Osteoblast (primary cell): ENCODE measurements at places on chromosomes 6 and 20. TPM values are rescaled to one million over a fixed set of nuclear protein-coding genes. Genes with fewer than 3 reads are reported as not detected.
A peak's percentile ranks its signal among the peaks of the same experiment; 100 is the strongest.

Gene BNIP5
- total RNA-seq, result not detected in 2 replicates

Gene CLPSL2
- total RNA-seq, result not detected in 2 replicates

DNA sequence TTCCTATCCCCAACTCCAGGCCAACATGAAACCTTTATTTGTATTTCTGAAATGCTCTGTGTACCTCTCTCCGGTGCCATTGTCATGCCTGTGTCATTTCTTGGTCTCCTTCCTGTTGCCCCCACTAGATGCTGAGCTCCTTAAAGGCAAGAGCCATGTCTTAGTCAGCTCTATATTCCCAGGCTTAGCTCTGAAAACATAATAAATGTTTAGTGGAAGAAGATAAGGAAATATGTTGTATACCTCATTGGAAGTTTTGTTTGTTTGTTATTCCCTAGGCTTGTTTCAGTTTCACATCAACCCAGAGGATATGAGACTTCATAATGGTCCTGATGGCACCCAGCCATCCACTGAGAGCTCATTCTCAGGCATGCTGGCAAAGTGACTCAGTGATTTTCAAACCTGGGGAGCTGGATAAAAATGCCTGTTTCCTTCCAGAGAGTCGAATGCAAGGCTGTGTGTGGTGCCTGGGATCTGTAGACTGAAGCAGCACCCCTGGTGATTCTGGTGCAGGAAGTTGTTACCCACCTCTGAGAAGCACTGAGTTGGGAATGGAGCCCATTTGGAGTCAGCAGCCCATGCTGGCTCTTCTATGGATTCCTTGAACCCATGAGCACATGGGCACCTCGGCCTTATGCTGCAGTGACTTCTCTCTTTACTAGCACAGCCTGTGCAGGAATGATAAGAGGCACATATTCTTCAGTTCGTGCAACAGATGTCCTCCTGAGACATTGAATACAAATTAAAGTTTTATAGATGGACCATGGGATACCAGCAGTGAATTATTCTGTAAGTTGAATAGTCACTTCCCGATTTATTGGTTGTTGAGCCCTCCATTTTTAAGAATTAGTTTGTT lies 205.2 kb downstream of the FARS2 start:
- DNase-seq, result no peak
- H3K36me3 ChIP-seq, result no peaks in the 10 kb centered on the region

- peak overlapping the region; percentile 88 for H3K4me3 ChIP-seq
- peaks cover 21% of the 10 kb centered on the region for H3K4me1 ChIP-seq
- H3K36me3 ChIP-seq, result no peaks in the 10 kb centered on the region
- peaks cover 4% of the 10 kb centered on the region for H3K27me3 ChIP-seq
- H3K27ac ChIP-seq, result peak overlapping the region; percentile 84
These were observed 858 bp downstream of the TP53INP2 start for GRCh38 chr20:34705008-34705396.

DNA sequence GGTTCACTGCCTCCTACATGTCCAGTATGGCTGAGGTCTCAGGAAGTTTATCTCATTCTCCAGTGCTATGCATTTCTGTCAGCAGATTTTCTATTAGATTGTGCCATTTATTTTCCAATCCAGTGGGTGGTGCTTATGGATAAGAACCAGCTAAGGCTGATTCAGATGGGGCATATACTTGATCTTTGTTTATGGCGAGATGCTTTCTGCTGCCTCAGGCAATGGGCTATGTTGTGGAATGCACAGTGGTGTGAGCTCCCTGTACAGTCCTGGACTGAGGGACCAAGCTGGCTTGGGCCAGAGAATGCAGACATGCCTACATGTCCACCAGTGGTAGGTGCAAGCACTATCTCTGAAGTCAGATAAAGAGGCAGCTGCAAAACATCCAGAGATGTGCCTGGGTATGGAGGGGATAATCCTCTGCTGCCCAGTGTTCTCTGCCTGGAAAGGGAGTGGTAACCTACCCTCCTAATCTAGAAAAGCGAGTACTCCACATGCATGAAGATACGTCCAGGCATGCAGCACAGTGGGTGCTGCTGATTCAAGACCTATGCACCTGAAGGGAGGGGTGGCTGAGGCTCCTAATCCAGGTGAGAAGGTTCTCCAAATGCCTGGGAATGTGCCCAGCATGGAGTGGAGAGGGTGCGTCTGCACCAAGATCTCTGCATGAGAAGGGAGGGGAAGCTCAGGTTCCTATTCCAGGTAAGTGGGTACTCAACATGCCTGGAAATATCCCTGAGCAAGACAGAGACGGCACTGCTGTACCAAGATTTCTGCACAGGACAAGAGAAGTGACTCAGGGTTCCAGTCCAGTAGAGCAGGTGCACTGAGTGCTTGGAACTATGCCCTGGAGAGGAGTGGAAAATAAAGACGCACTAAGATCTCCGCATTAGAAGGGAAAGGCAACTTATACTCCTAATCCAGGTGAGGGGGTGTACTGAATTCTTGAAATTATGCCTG lies 9.4 kb downstream of the CST4 start:
- H3K36me3 ChIP-seq, result no peaks in the 10 kb centered on the region
- no peak for DNase-seq
- H3K27me3 ChIP-seq, result peaks cover 6% of the 10 kb centered on the region
- H3K27ac ChIP-seq, result no peak overlapping the region
- no peaks in the 10 kb centered on the region for H3K4me1 ChIP-seq
